ENCODE measurements at places on chromosomes 5 and 9. TPM values are rescaled to one million over a fixed set of nuclear protein-coding genes. Genes with fewer than 3 reads are reported as not detected.

- DNase-seq, result no peak
Observed at GRCh38 chr9:114140850-114141249, 14.5 kb upstream of the COL27A1 start.

- DNase-seq, result no peak
Observed at GRCh38 chr9:26301659-26302058, 590.9 kb downstream of the CAAP1 start.

CAPSL gene
- total RNA-seq, result 1.8 TPM

ADAMTS16 gene
- not detected for total RNA-seq

Measured in activated naive CD4-positive, alpha-beta T cell treated with anti-CD3 and anti-CD28 coated beads for 36 hours (primary cell).